Cortex of kidney (tissue), 1 donor: ENCODE measurements at places on chromosomes 1 and 21.

- DNase-seq, result no peak
Observed at GRCh38 chr1:159501082-159501481, 34.7 kb downstream of the OR10J5 start.

GRCh38 chr1:59685666-59686065, 129.1 kb upstream of the HOOK1 start:
- no peak for DNase-seq

DNA sequence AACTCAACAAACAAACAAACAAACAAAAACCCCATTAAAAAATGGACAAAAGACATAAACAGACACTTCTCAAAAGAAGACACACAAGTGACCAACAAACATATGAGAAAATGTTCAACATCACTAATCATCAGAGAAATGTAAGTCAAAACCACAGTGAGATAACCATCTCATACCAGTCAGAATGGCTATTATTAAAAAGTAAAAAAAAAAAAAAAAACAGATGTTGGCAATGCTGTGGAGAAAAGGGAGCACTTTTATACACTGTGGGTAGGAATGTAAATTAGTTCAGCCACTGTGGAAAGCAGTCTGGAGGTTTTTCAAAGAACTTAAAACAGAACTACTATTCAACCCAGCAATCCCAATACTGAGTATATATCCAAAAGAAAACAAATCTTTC, 94.7 kb downstream of the PLPP3 start:
- no peak for DNase-seq

DNA sequence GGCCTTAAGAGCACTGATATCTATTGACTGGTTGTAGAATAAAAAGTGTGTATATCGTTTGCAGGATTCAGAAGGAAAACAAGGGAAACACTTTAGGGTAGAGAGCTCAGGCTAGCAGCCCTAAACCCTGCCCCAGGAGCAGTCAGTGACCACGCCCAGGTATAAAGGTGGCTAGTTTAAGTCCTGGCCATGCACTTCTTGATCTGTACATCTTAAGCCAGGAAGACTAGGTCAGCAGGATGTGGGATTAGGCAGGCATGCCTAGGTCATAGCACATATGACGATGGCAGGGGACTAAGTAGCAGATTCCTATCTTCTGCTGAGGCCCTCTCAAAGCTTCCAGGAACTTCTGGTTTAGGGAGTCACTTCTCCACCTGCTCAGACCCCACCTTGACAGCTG, 158.0 kb upstream of the CD34 start:
- DNase-seq, result no peak

GRCh38 chr1:69294171-69294570, 273.6 kb upstream of the LRRC7 start:
- no peak for DNase-seq
